ENCODE measurements at places on chromosomes 1 and 21.

- no peak for DNase-seq
Measured at GRCh38 chr1:191099696-191100095, 622.0 kb upstream of the BRINP3 start.

DNA sequence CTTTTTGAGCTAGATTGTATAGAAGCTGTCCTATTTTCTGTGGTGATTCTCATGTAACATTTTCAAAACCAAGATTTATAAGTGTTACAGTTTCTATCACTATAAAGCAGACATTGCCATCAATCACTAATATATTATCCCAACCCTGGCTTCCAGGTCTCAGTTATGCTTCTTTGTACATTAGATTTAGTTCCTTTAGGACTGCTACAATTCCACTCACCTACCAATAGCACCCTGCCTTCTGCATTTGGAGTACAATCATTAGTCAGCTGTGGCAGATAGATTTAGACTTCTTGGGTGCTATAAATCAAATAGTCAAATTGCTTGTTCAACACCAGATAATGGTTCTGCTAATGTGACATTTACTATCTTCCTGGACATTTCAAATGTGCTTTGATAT lies 281.6 kb downstream of the BRINP3 start:
- no peak for DNase-seq

GRCh38 chr1:95396557-95396956 lies 162.5 kb downstream of the RWDD3 start:
- DNase-seq, result no peak

- peak; percentile 30 for DNase-seq
Measured at GRCh38 chr1:70910013-70910412, 137.6 kb downstream of the PTGER3 start.

DNA sequence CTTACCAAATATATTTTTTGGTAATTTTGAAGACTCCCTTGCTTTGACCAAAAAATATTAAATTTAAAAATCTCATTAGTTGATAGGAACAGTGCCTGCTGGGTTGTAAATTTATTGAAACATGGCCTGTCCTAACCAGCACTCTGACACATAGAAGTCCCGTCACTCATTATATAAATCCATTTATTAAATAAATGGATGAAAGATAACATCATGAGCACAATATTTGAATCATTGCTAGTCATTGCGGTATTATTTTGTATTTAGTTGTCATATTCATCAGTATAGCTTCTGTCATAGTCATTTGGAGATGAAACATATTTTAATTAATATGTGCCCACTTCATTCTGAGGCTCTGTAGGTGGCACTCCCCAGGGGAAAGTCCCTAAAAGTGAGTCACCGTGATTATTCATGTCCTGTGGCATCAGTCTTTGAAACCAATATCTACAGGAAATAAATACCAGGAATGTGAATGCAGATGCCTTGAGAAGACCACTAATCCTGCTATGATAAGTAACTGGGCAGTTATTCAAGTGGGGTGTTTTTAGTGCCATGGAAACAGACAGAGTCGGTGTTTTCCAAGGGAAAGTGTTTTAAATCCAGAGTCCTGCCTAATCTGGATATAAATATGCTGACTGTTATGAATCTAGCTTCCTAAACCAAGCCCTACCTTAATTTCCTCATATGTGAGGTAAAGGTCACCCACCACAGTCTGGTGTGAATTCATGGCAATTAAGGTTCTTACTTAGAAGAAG lies 302.0 kb downstream of the DUSP10 start:
- DNase-seq, result no peak

DNA sequence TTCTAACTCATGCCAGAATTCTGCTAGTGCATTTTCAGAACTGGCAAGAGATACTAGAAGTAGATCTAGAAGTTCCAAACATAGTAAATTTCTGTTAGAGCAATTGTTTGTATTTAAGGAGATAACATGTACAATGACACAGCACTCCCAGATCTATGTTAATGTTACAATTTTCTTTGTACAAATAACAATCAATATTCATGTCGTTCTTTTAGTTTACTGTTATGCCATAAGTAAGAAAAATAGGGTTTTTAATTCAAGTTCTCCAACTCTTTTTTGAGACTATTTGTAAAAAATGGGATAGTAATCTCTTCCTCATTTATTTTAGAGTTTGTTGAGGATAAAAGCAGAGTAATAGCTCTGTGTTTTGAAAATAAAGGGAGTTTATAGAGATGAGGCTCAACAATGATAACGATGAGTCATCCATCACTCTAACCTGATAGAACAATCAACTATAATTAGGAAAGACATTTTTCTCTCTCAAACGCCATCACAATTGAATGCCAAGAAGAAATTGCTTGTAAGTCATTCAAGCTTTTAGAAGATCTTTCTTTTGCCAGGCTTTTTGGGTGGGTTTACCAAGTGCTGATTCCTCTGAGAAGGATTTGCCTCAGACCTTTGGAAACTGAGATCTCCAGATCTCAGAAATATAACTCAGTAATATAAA lies 638 bp downstream of the CD84 start:
- peak; percentile 79 for DNase-seq

DNA sequence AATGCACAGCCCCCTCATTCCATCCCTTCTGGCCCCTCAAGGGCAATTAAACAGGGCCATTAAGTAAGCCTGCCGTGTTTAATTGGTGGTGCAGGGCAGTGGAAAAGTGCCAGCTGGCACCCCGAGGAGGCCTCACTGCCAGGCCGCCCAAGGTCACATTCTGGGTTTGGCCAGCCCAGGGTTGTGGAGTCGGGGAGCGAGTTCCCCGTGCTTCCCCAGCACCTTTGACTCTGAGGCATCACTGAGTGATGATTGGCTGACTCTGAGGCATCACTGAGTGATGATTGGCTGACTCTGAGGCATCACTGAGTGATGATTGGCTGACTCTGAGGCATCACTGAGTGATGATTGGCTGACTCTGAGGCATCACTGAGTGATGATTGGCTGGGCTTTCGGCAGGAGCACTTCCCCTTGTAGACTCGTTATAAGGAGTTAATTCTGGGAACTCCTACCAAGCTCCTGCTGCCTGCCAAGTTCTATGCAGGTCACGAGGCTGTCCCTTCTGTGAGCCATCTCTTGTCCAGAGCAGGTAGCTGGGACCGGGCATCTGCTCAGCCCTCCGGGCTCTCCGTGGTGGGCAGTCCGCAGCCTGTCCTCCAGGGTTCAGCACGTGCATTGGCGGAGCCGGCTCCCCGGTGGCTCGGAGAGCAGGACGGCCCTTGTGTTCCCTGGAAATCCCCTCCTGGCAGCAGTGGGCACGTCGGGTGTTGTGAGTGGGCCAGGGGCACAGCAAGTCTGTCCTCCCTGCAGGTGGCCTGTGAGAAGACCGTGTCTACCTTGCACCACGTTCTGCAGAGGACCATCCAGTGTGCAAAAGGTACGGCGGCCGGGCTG lies 20.9 kb downstream of the CSTB start:
- no peak for DNase-seq

DNA sequence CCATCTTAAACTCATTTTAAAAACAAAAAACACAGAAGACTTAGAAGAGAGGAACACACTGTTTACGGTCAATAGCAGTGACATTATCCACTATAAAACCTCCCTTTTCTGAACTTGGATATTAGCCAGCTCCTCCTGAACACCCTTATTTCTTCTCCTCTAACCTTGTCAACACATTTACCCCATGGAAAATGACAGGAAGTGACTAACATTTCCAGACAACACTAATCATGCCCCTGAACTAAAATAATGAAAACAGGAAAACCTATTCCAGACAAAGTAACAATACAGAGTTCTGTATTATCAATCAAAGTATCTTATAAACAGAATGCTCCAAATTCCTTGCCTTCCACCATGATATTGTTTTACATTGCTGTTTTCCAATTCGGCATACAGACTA lies 45.3 kb downstream of the PALMD start:
- no peak for DNase-seq

DNA sequence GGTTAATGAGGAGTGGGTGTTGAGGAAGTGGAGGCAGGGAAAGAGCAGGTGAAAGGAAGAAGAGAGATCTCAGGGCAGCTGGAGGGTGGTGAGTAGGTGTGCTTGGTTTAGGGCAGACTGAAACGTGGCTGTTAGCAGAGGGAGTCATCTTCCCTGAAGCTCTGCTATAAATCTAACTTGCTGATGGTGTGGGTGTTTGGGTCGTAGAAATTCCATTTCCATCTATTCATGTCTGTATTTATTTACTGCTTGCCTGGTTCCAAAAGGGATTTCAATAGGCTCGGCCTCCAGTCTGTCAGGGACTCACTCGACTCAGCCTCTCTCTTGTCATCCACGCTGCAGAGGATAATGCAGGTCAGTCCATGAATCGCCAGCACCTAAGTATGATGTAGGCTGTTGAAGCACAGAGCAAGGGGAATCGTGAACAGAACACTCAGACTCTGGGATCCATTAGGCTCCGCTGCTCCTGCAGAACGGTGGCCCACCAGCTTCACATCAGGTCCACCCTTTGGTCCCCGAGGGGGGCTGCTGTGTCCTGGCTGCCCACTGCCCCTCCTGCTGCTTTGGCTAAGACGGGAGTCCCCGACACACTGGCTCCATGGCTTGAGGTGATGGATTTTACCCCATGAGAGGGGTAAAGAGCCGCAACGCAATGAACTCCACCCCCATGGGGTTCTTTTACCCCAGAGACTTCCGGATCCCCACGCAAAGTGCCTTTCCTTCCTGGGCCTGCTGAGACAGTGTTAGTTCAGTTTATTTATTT lies 156.2 kb downstream of the RHOU start:
- DNase-seq, result no peak

DNA sequence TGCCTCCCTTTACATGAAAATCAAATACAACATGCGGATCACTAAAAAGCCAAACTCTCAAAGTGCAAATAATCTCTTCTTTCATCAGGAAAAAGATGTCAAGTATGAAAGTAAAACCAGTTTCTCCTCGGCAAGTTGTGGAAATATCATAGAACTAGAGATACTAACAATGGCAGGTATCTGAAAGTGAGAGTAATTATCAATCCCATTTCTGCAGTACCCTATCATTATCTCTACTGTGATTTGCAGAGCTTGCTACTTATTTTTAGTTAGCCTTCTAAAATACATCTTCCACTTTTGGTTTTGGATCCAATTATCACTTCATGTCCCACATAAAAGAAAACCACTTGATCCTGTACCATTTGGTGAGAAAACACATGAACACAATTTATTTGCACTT lies 3.0 kb downstream of the TP53BP2 start:
- no peak for DNase-seq

DNA sequence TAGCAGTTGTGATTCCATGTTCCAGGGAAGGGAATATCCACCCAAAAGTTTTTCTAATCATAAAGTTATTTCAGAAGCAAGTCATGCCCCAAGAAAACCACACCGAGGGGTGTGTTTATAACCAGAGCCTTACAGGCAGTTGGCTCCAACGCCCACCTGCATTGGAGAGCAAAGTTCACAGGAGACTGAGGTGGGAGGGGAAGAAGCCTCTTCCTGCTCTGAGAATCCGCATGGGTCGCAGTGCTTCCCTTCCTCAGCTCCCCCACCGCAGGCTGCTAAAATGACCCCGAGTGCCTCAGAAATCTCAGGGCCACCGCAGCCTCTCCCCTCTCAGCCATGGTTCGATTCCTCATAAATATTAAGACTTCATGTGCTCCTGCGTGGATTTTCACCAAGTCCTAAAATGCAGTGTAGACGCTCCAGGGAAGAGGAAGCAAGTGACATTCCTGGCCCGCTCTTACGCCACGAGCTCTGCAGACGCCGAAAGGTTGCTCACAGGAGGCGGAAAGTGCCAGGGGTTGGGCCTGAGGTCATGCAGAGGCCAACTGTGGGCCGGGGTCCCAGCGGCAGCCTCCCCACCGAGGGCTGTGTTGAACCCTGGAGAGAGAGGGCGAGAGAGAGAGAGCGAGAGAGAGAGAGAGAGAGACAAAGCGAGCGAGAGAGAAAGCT lies 13.4 kb upstream of the SPSB1 start:
- no peak for DNase-seq

DNA sequence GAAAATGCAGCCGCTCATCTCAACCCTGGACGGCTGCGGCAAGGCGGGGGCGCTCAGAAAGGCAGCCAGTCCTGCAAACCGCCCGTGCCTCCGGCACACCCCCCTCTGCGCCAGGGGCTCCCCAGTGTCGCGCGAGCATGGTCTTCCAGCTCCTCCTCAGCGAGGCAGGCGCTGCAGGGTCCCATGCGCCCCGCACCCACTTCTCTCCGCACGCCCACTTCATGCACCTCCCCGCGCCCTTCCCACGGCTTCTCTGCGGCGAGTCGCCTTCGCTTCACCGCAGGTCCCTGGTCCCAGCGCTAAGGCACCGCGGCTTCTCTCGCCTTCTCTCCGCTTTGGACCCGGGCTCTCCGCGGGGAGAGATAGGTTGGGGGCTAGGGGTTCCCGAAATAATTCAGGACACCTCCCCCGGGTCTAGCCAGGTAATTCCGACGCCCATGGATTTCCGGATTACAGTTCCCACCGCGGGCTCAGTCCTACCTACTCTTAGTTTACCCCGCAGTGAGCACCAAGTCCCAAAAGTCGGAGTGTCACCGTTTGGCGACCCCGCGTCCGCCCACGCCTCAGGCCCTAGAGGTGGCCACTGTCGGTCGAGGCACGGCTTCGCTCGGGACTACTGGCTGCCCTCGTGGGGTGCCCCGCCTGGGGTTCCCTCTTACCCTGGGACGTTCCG lies 67.5 kb downstream of the SYT2 start:
- DNase-seq, result no peak

DNA sequence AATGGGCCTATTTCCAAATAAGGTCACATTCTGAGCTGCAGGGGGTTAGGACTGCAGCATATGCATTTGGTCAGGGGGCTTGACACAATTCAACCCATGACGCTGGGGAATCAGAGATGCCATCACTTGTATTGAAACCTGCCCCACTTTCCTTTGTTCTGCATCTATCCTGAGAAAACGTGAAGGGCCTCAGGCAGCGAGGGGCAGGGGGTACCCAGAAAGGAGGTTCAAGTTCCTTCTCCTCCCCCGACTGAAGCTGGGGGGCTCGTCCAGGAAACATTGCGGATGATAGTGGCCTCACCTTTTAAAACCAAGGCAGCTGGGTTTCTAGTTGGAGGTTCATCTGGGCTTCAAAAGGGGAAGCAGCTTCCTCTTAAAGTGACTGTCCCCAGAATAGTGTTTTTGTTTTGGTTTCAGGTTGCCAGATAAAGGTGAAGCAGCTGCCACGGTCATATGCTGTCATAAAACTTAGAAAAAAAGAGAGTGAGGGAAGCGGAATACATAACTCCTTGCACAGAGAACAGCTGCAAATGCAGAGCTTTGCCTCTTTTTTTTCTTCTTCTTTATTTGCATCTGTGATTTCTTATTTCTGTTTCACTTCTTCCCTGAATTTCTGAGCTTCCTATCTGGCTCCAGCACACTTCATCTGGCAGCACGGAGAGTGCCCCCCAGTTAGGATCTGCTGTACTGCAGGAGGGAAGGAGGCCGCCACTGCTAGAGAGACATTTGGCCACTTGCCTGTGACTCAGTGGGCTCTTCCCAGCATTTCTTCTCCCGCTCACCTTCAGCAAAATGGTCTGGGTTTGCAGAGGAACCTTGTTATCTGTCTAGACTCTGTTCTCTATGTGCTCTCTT lies 142.0 kb downstream of the AJAP1 start:
- no peak for DNase-seq

DNA sequence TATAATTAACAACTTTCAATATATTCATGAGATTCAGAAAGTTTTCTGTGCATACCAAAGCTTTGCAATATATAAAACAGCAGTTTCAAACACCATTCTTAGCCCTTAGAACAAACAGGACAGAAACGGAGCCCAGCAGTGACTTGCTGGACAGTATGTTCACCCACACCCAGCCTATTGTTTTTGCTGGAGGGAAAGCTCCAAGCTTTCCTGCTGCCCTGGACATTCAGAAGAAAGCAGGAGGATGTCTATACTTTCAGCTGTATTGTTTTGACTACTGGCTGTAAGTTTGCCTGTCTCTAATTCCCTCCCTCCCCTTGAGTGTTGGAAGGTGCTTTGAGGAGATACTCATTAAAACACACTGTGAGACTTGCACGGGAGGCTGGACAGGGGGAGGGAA lies 9.6 kb downstream of the DENND2C start:
- no peak for DNase-seq

Measured in hematopoietic multipotent progenitor cell treated with erythropoietin and hydrocortisone succinate and interleukin-3 and kit ligand, for 8 days (in vitro differentiated cells).